ENCODE measurements at places on chromosomes 3 and 15. TPM values are rescaled to one million over a fixed set of nuclear protein-coding genes. Genes with fewer than 3 reads are reported as not detected.

GRCh38 chr3:106611116-106611515 is 742.3 kb upstream of the CBLB start:
- H3K4me3 ChIP-seq = no peak overlapping the region
- H3K27ac ChIP-seq = no peak overlapping the region
- no peaks in the 10 kb centered on the region for H3K27me3 ChIP-seq
- H3K36me3 ChIP-seq = no peaks in the 10 kb centered on the region
- H3K4me1 ChIP-seq = no peaks in the 10 kb centered on the region
- no peak for DNase-seq

GRCh38 chr3:56689303-56689702 is 6.2 kb upstream of the TASOR start:
- no peak for DNase-seq
- H3K36me3 ChIP-seq = no peaks in the 10 kb centered on the region
- peaks cover 4% of the 10 kb centered on the region for H3K4me1 ChIP-seq
- no peak overlapping the region for H3K27ac ChIP-seq

- H3K36me3 ChIP-seq = peaks cover 15% of the 10 kb centered on the region
- H3K27me3 ChIP-seq = no peaks in the 10 kb centered on the region
- H3K4me3 ChIP-seq = no peak overlapping the region
Observed at GRCh38 chr3:71702131-71703024, 22.8 kb downstream of the EIF4E3 start.

DNA sequence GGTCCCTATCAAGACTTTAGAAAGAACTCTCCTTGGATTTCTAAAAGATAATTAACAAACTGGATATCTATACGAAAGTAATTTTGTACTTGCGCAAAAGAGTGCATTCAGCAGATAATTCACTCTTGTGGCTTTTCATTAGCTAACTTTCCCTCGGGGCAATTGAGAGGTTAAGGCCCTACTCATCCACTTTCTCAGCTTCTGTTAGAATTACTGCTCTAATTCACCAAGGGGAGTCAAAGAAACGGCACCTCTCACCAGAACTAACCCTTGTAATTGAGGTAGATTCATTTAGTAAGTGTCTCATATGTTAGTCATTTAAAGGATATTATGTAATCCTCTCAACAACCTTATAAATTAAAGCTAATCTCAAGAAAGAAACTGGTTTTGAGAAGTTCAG is 22.5 kb upstream of the MB21D2 start:
- no peaks in the 10 kb centered on the region for H3K36me3 ChIP-seq
- H3K27ac ChIP-seq = no peak overlapping the region
- no peak overlapping the region for H3K4me3 ChIP-seq
- no peak for DNase-seq
- H3K4me1 ChIP-seq = no peaks in the 10 kb centered on the region
- no peaks in the 10 kb centered on the region for H3K27me3 ChIP-seq

DNA sequence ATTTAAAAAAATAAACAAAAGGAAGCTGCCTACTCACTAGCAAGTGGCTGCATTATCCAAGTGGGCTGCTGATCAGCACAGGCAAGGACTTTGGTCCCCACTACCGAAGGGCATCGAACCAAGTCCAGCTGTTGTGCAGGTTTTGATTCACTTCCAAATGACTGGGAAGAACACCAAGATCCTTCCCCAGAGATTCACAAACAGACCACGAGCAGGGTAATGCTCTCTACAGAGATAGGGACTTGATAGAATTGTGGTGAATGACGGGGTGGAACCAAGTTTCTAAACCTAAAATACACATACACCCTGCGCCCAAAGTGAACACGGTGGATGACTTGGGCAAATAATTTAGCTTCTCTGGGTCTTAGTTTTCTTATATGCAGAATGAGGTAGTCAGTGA is 203.7 kb upstream of the ICE2 start:
- DNase-seq = no peak
- H3K4me3 ChIP-seq = no peak overlapping the region
- H3K27me3 ChIP-seq = no peaks in the 10 kb centered on the region
- no peaks in the 10 kb centered on the region for H3K36me3 ChIP-seq
- H3K4me1 ChIP-seq = peaks cover 7% of the 10 kb centered on the region

GRCh38 chr15:51904931-51905330 is 66.6 kb downstream of the LEO1 start:
- H3K4me1 ChIP-seq = peaks cover 36% of the 10 kb centered on the region
- no peaks in the 10 kb centered on the region for H3K27me3 ChIP-seq
- peaks cover 85% of the 10 kb centered on the region for H3K36me3 ChIP-seq
- no peak overlapping the region for H3K4me3 ChIP-seq

DNA sequence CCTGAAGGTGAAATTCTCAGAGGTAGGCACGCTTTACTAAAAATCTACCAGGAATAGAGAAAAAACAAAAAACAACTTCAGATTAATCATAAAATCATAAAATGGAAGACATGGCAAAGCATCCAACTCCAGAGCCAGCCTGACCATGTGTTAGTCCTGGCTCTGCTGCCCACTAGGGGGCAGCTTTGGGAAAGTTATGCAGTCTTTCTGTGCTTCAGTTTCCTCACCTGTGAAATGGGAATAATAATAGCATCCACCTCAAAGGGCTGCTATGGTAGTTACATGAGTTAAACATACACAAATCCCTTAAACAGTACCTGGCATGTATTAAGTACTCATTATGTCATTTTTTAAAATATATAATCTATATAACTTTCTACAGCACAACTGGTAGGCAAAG is 52.3 kb downstream of the WNT5A start:
- no peak overlapping the region for H3K27ac ChIP-seq
- no peaks in the 10 kb centered on the region for H3K4me1 ChIP-seq
- no peak for DNase-seq

- H3K4me3 ChIP-seq = peak within 1 kb of the TSS; percentile 46
- no peaks in the 10 kb centered on the region for H3K36me3 ChIP-seq
- H3K27ac ChIP-seq = peak within 1 kb of the TSS; percentile 44
Observed at GRCh38 chr3:62874711-62875557, at the start of gene CADPS. Gene CADPS, minus strand, starts transcription at chr3:62875416. Its CDS starts 387 bp downstream, at chr3:62875029.

DNA sequence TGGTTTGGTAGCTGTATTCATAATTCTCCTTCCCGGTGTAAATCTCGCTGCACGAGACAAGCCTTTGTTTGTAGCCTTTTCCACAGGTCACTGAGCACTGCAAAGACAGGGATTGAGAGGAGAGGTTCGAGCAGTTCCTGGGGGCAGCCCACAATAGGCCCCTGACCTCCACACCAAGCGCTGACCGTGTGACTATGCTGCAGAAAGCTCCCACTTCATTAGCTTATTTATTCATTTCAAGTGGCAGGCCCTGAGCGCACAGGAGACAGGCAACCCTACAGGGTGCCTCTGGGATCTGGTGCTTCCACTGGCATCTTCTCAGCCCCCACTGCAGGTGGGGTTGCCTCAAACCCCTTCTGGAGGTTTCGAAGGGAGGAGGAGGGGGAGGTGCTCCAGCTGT is 140.9 kb downstream of the ADAMTS9 start:
- H3K27me3 ChIP-seq = no peaks in the 10 kb centered on the region
- H3K36me3 ChIP-seq = peaks cover 18% of the 10 kb centered on the region
- no peak overlapping the region for H3K27ac ChIP-seq
- DNase-seq = no peak

DNA sequence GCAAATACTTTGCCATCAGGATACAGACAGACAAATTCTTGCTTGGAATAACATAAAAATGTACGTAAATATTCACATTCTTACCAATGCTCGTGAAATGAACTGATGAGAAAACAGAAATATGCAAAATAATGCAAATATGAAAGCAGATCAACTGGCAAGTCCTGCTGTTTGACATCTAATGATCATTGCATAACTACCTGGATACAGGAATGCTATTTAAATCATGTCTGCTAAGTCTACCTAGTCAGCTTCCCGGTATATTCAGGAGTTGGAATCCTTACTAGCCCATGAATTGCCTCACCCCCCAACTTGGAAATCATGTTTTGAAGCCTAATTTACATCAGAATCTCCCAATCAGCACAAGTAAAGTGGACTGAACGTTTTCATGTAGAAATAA is 230.6 kb downstream of the CHL1 start:
- no peaks in the 10 kb centered on the region for H3K4me1 ChIP-seq
- H3K4me3 ChIP-seq = no peak overlapping the region
- H3K27ac ChIP-seq = no peak overlapping the region
- no peak for DNase-seq
- no peaks in the 10 kb centered on the region for H3K36me3 ChIP-seq
- H3K27me3 ChIP-seq = no peaks in the 10 kb centered on the region

DNA sequence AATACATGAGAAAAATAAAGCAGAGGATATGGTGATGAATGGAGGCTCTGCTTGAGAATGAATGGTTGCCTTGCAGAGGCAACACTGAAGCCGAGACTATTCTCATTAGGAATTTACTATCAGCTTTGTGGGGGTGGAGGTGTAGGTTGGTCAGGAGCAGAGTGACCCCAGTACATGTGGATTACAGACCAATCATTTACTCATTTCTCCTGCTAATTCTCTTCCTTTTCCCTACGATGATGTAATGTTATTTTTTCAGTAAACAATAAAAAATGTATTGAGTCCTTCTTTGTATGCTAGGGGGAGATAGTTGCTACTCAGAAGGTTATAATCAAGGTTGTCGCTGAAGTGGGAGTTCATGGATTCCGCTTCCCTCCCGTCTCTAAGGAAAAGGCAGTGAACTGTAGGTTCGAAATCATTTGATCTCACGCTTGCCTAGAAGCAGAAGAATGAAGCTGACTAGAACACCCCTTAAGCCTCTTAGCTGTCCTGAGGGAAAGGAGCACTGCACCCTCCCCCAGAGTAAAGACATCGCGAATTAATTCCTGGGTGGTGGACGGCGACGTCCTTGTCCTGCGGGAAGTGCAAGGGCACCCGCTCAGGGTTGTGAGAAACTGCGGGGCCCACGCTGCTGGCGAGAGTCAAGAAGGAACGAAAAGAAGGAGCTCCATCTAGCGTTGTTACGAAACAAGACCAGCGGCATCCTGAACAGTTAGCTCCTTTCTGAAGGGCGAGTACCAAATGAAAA is 213.2 kb upstream of the PFN2 start:
- no peaks in the 10 kb centered on the region for H3K36me3 ChIP-seq
- H3K4me3 ChIP-seq = peak overlapping the region; percentile 29
- peak; percentile 61 for DNase-seq
- peaks cover 19% of the 10 kb centered on the region for H3K4me1 ChIP-seq
- peak overlapping the region; percentile 5 for H3K27ac ChIP-seq

- no peaks in the 10 kb centered on the region for H3K36me3 ChIP-seq
- H3K27ac ChIP-seq = no peak overlapping the region
- H3K4me1 ChIP-seq = no peaks in the 10 kb centered on the region
- H3K27me3 ChIP-seq = no peaks in the 10 kb centered on the region
Observed at GRCh38 chr3:20173844-20174410, 12.1 kb downstream of the SGO1 start.

- no peak for DNase-seq
- H3K4me1 ChIP-seq = no peaks in the 10 kb centered on the region
- no peaks in the 10 kb centered on the region for H3K36me3 ChIP-seq
- no peaks in the 10 kb centered on the region for H3K27me3 ChIP-seq
- H3K4me3 ChIP-seq = no peak overlapping the region
Observed at GRCh38 chr3:145079436-145079835, 1081.5 kb downstream of the PLOD2 start.

- no peak overlapping the region for H3K27ac ChIP-seq
- peak; percentile 91 for DNase-seq
- H3K27me3 ChIP-seq = peaks cover 12% of the 10 kb centered on the region
Observed at GRCh38 chr15:100338971-100339444, 2.8 kb downstream of the ADAMTS17 start.

DNA sequence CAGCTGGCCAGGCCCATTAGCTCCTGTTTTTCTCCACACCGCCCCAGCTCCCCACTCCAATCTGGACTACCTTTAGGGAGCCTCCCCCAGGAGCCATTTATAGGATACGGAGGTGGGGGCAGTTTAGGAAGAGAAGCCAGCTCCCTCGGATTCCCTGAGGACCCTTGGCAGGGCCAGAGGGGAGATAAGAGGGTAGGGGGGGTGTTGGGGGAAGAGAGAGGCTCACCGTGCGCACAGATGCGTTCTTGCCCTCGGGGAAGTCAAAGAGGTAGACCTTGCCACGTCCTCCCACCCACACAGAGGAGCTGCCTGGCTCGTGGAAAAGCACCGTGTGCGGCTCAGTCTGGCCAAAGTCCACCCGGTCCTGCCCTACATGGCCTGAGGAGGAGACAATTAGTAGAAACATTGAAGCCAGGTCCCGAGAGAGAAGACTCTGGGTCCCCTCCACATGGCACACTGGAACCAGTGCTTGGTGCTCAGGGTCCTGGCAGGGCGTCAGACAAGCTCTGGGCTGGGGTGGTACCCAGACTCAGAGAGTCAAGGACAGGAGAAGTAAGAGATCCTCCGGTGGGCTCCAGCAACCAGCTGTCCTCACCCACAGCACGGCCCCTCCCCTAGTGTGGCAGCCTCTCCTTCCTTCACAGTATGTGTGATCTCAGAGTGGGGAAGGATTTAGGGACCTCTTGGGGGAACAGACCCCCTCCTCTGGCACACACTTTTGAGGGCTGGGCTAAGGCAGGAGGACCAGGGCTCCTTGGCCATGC is 15.0 kb downstream of the SEMA7A start:
- H3K4me3 ChIP-seq = no peak overlapping the region
- no peak for DNase-seq
- H3K4me1 ChIP-seq = peaks cover 21% of the 10 kb centered on the region

DNA sequence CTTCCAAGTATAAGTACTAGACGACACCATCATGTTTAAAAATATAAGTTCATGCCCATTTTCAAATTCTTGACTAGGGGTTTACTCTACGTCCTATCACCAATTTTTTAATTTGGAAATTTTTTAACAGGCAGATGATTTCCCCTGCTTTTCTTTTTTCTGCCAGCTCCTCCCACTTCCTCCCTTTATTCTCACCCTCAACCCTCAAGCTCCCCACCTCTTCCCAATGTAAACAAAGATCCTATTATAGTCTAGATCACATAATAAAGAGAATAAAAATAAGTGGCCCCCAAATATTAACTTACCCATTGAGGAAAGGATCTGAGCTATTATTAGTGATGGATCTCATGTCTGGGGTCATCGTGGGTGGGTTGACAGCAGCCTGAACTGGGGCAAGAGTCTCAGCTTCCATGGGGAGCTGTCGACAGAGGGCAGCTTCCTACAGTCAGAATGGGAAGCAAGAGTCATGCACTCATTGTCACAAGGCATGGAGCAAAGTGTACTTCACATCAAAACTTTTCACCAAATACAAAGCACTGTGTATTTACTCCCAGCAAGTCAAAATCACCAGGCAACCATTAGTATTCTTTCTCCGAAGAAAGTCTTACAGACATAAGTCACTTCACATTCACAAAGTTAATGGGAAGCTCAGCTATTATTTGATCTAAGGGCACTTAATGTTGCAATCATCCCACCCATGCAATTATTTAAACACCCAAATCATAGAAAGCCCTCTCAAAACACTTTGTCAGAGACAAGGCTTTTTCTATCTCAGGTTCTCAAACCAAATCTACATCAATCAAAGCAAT is 53.2 kb downstream of the TM4SF4 start:
- H3K36me3 ChIP-seq = peaks cover 30% of the 10 kb centered on the region
- H3K27me3 ChIP-seq = no peaks in the 10 kb centered on the region
- H3K27ac ChIP-seq = no peak overlapping the region
- peaks cover 49% of the 10 kb centered on the region for H3K4me1 ChIP-seq
- H3K4me3 ChIP-seq = no peak overlapping the region
- peak; percentile 61 for DNase-seq

CHMP2B gene
- 21.7 TPM for total RNA-seq

SPTBN5 gene
- 0.73 TPM for total RNA-seq

CCDC9B gene
- 39.3 TPM for total RNA-seq

CDHR4 gene
- total RNA-seq = not detected

TMEM207 gene
- not detected for total RNA-seq

CCDC39 gene
- not detected for total RNA-seq

Measured in stomach (tissue), 19 donors.